ENCODE measurements at places on chromosomes 4 and X. TPM values are rescaled to one million over a fixed set of nuclear protein-coding genes. Genes with fewer than 3 reads are reported as not detected.

MAGEA10 gene
- total RNA-seq: not detected

GAGE12F gene
- not detected for total RNA-seq

SPATA4 gene
- total RNA-seq: not detected

GRPR gene
- total RNA-seq: not detected

TMEM255A gene
- not detected for total RNA-seq

TMEM156 gene
- total RNA-seq: 0.18 TPM

FATE1 gene
- total RNA-seq: not detected

ADRA2C gene
- not detected for total RNA-seq

ASB12 gene
- not detected for total RNA-seq

AFP gene
- total RNA-seq: not detected

PGAM4 gene
- not detected for total RNA-seq

FAM47B gene
- not detected for total RNA-seq

LRIT3 gene
- not detected for total RNA-seq

MTNR1A gene
- not detected for total RNA-seq

MAGEA9B gene
- not detected for total RNA-seq

P2RY8 gene
- not detected for total RNA-seq

PCDH7 gene
- 16.2 TPM for total RNA-seq

Data from cardiac atrium fibroblast (primary cell).